Renal cortex interstitium (tissue), 15 donors: ENCODE measurements at places on chromosomes 2 and 18. TPM values are rescaled to one million over a fixed set of nuclear protein-coding genes. Genes with fewer than 3 reads are reported as not detected.

DNA sequence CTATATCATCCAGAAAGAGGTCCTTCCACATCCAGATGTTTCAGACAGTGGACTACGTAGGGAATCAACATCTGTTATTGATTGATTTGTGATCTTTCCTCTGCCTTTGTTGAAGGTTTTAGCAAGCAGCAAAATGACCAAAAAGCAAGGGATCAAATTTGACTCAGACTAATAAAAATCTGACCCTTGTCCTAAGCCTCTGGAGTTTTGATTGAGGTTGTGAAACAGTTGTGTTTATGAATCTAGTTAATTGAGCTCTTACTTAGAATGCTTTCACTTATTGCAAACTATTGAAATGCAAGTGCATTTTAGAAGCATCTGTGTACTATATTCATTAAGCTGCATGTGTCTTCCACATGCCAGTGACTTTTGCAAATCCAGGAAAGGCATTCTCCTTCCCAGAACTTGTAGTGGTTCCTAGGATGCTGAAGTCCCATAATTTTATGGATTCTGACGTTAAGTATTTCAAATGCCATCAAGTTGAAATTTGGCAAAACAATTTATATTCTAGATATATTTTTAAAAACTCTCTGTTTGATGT is 116.0 kb downstream of the MTX2 start:
- DNase-seq = no peak

- no peak for DNase-seq
Measured at GRCh38 chr2:32931519-32931918, 15.2 kb upstream of the LTBP1 start.

GRCh38 chr2:237156031-237156856 is 70.6 kb downstream of the COPS8 start:
- no peak for DNase-seq

DNA sequence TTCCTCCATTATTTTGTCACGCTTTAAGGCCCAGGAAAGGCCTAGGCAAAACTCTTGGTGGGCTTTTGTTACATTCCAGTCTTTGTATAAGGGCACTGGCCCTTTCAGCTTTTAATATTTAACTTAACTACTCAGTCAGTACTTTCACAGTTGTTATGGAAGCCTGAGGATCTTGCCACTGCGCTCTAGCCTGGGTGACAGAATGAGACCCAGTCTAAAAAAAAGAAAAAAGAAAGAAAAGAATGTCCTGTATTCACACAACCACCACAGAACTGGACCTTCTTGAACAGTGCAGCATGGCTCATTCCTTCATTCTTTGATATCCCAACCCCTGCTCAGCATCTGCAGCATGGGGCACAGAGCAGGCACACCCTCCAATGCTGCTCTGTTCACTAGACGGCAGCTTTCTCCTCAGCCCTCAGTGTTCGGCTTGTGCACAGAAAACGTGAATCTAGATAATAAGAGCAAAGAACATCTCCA is 93.4 kb upstream of the MSH2 start:
- DNase-seq = no peak

GRCh38 chr2:18209934-18210639 is 331.6 kb downstream of the KCNS3 start:
- DNase-seq = no peak

DNA sequence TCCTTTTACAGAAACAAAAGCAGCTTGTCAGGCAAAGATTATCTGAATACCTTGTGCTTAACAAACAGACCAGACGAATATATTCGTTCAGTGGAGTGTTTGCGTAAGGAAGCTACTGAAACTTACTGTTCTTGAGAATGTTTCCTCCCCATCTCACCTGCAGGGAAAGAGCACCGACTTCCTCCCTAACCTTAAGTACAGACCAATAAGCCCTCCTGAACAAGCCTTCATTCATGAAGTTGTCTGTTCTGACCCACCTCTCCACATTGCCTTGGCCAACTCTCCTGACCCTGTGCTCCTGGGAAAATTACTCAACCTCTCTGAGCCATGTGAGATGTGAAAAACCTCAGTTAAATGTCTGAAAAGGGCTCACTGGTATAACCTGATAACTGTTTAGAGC is 35.2 kb downstream of the STK39 start:
- DNase-seq = no peak

ATG4B gene
- 89.2 TPM for polyA plus RNA-seq

KIF1A gene
- polyA plus RNA-seq = 14.0 TPM

TUBA3D gene
- polyA plus RNA-seq = 1.8 TPM

DNA sequence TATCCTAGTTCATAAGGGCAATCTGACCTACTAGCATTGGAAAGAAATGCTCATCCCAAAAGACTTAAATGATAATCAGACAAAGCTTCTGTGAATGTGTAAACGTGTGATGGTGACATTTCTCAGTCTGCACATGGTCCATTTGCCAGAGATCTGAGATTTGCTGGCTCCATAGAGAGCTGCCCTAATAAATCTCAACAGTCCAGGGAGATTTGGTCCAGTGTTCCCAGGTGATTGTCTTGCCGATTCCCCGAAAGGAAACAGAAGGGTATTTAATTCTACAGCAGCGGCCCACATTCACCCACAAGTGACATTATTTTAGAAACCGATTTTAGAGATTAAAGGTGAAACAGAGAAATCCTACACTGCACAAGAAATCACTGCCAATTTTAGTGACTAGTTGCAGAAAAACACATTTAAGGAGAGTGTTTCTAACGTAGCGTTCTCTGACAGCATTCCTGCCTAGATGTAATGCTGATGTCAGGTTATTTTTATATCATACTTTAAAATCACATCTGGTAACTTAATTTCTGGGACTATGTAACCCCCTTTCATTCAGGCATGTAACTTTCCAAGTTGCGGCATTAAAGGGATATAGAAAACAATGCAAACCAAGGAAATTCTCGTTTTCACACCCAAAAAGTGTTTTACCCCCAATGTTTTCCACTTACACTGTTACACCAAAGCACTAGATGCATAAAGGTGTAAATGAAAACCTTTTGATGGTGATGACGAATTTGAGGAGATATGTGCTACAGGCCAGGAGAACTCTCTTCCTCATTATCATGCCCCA is 231.9 kb upstream of the FN1 start:
- DNase-seq = no peak

GRCh38 chr2:10331027-10331701 is 28.5 kb downstream of the HPCAL1 start:
- DNase-seq = no peak
